Esophagus squamous epithelium (tissue), 5 donors: ENCODE measurements at places on chromosomes 1 and 21.

DNA sequence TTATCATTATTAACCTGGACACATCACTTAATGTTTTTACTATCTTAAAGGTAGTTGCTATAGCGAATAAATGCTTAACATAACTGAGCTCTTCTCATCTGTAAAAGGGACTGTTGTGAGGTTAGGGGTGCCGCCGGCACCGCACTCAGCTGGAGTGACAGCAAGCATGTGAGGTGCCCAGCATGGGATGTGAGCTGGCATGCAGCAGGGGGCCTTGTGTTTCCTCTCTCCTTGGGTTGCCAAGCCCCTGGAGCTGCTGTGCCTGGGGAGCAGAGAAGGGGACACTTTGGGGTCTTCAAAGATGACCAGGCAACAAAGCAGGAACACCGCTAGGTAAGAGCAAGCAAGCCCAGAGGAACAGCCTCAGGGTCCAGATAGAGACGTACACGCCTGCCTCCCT lies 2.1 kb upstream of the ZC3H12A start:
- no peak for DNase-seq

DNA sequence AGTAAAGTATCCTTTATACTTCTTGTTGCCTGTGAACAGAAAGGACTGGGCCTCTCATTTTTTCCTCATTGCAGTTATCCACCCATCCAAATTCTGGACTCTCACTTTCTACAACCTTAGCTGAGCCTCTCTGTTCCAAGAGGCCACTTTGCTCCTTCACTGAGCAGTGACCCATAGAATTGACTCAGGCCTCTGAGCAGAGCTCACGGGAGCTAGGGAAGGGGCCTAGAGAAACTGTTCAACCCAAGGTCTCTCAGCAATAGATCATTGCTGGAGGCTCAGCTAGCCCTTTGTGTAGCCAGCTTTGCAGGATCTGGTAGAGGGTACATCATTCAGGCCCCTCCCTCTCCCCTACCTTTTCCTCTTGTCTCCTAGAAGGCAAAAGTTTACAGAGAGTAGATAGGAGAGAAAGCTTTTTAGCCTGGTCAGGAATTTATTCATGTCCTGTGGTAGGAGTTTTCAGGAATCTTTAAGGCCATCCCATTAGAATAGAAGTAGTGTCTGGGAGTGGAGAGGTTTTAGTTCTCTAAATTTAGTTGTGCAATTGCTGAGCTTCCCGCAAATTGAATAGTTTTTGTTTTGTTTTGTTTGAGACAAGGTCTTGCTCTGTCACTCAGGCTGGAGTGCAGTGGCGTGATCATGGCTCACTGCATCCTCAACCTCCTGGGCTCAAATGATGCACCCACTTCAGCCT lies 6.7 kb downstream of the INTS3 start:
- DNase-seq: no peak

GRCh38 chr1:30386156-30386926 lies 337.0 kb downstream of the MATN1 start:
- no peak for DNase-seq

DNA sequence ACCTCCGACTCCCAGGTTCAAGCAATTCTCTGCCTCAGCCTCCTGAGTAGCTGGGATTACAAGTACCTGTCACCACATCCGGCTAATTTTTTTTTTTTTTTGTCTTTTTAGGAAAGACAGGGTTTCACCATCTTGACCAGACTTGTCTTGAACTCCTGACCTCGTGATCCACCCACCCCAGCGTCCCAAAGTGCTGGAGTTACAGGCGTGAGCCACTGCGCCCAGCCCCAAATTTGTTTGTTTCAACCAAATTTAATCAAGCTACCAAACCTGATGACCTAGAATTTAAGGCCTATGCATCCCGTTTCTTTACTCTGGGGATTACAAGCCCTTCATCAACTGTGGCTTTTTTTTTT lies 58.3 kb upstream of the TBX15 start:
- DNase-seq: no peak

DNA sequence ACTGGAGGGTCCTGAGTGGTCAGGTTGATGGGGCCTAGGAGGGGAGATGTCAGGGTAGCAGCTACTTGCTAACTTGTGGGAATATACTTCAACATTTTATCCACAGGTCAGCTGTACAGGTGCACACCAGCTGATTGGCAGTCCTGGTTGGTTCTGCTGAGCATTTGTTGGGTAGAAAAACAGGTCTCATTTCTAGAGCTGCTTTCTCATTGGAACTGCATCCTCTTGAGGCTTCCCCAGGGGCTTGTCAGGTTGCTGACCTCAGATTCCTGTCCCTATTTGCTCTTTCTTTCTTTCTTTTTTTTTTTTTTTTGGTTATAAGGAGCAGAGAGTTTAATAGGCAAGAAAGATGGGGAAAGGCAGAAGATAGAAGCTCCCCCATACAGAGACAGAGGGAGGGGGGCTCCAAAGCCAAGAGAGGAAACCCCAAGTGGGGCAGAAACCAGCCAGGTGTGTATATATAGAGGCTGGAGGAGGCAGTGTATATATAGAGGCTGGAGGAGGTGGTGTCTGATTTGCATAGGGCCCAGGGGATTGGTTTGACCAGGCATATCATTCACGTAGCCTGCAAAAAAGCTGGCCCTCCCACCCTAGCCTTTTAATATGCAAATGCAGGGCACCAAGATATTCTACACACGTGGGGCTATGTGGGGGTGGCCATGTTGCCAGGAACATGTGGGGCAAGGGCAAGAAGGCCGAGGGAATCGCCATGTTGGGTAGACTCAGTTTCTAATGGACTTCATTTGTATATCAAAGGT lies 57.3 kb upstream of the STUM start:
- DNase-seq: no peak

DNA sequence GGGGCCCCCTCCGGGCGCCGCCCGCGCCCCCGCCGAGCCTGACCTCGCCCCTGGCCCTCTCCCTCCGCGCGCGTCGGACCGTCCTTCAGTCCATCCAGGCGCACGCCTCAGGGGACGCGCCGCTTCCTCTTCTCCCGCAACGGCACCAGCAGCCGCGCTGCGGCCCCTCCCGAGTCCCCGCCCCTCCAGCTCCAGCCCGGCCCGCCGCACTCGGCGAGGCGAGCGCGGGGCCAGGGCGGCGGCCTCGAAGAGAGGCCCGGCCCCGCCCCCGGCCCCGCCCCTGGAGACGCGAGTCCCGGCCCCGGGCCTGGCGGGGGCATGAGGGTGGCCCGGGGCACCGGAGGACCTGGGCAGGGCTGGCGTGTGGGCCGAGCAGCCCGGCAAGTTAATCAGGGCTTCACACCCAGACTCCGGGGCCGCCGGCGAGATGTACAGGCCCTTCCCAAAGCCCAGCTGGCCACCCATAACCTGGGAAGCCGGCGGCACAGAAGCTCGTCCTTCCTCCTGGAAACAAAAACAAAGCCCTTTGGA lies at the start of gene IGSF3:
IGSF3 (minus strand) TSS at position 159 of the 531 bp plus-strand sequence. CDS start 1,407 bp downstream, outside the sequence.
- DNase-seq: no peak

DNA sequence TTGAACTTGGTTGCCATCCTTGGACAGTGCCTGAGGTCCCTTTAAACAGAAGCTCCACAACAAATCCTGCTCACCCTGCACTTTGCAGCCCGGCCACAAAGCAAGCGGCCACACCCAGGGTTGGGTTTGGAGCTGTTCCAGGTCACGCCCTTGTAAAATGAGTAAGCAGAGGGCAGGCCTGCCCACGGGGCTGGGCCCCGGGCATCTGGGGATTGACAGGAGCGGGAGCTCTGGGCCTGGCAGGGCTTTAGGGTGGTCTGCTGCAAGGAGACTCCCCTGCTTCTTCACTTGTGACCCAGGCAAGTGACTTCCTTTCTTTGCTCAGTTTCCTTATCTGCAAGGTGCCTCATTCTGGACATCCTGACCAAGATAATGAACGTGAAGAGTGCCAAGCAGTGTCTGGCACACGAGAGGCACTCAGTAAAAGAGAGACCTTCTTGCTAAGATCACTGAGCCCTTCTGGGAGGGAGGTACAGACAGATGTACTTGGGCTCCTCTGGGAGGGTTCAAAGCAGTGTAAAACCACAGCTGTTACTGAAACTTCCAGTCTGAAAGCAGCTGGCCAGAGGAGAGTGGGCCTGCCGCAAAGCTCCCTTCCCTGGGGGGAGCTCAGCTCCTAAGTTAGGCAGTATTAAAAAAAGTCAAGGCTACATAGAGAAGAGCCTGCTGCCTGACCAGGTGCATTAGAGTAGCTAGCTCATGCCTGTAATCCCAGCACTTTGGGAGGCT lies 2.6 kb downstream of the E2F2 start:
- no peak for DNase-seq

DNA sequence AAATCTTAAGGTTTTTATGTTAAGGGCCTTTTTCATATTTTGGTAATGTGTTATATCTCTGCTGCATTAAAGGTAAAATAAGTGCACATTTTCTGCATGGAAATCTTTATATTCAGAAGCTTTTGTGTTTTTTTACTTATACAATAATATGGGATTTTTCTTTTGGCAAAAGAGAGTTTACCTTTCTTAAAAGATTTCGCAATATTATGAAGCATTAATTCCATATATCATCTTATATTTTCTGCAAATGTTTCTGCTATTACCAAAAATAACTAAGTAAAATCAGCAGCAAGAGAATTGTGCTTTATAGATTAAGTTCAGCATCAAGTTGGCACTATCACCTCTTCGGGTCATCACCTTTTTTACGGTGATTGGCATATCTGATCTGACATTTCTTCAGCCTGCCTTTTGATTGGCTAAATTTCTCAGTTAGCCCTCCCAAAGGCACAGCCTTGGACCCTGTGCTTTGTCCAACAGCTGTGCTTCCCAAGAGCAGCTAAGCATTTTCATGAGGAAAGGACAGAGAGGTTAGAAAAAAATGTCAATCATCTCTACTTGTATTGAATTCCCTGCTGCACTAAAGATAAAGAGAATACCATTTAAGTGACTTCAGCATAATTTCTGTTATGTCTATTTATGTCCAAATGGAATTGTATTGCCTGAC lies 767.1 kb upstream of the PRMT6 start:
- no peak for DNase-seq

DNA sequence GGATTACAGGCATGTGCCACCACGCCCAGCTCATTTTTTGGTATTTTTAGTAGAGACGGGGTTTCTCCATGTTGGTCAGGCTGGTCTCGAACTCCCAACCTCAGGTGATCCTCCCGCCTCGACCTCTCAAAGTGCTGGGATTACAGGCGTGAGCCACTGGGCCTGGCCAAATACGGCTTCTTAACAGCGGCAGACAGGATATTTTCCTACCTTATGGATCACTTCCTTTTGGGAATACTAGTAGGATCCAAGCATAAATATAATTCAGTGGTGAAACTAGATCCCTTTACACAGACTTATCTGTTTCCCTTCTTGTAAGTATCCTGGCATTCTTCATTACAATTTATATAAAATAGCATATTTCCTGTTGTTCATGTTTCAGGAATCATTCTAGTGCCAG lies 40.9 kb downstream of the WNT4 start:
- no peak for DNase-seq

- DNase-seq: no peak
Measured at GRCh38 chr1:63414691-63415365, 47.4 kb downstream of the ALG6 start.

DNA sequence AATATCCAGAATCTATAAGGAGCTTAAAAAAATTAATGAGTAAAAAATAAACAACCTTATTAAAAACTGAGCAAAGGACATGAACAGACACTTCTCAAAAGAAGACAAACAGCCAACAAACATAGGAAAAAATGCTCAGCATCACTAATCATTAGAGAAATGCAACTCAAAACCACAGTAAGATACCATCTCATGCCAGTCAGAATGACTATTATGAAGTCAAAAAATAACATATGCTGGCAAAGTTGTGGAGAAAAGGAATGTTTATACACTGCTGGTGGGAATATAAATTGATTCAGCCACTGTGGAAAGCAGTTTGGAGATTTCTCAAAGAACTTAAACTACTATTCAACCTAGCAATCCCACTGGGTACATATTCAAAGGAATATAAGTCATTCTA lies 25.3 kb downstream of the PIGK start:
- no peak for DNase-seq
